ENCODE measurements at places on chromosomes 16 and 17.

DNA sequence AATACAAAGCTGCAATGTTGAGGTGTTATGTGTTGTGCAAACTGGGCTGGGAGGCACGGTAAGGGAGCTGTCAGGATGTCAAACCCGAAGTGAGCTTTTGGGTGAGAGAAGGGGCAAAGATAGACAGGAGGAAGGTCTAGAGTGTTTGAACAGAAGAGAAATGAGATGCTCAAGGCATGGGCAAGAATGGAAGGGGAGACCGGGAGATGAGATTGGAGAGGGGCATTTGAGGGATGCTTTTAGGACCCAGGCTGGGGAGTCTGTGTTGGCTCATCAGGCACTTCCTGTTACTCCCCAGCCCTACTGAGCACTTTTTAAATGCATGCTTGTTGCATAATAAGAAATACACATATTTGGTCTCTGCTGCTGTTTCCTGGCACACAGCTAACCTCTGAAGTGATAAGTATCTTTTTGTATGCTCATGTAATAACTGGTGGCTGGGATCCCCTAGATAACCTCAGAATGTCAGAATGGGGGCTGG, 13.7 kb downstream of the UNC45B start:
- no peak for DNase-seq

DNA sequence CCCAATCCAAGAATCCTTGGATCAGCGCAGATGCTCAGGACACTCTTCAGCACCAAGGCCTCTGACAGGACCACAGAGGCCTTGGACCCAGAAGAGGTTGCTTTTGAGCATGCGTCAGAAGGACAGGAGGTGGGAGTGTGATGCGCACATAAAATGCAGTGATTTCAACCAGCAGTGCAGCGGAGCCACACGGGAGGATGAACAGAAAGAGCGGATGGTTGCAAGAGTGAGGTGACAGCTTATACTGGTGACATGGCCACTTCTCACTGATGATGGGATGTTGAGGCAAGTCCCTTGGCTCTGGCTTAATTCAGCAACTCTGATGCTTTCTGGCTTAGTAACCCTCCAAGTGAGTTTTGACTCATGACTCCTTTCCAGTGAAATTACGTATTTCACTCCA, 25.2 kb upstream of the ERN1 start:
- no peak for DNase-seq

GRCh38 chr17:811051-811784, 29.1 kb downstream of the MRM3 start:
- no peak for DNase-seq

- DNase-seq: no peak
Observed at GRCh38 chr17:60079401-60080243, 901 bp upstream of the HEATR6 start.

- no peak for DNase-seq
Observed at GRCh38 chr16:52953215-52953614, 99.5 kb downstream of the CHD9NB start.

GRCh38 chr17:64128787-64129514, 993 bp downstream of the ERN1 start:
- DNase-seq: no peak

- no peak for DNase-seq
Observed at GRCh38 chr17:61076621-61077031, 323.0 kb upstream of the TBX2 start.

GRCh38 chr17:14902297-14902696, 362.8 kb downstream of the PMP22 start:
- DNase-seq: no peak

DNA sequence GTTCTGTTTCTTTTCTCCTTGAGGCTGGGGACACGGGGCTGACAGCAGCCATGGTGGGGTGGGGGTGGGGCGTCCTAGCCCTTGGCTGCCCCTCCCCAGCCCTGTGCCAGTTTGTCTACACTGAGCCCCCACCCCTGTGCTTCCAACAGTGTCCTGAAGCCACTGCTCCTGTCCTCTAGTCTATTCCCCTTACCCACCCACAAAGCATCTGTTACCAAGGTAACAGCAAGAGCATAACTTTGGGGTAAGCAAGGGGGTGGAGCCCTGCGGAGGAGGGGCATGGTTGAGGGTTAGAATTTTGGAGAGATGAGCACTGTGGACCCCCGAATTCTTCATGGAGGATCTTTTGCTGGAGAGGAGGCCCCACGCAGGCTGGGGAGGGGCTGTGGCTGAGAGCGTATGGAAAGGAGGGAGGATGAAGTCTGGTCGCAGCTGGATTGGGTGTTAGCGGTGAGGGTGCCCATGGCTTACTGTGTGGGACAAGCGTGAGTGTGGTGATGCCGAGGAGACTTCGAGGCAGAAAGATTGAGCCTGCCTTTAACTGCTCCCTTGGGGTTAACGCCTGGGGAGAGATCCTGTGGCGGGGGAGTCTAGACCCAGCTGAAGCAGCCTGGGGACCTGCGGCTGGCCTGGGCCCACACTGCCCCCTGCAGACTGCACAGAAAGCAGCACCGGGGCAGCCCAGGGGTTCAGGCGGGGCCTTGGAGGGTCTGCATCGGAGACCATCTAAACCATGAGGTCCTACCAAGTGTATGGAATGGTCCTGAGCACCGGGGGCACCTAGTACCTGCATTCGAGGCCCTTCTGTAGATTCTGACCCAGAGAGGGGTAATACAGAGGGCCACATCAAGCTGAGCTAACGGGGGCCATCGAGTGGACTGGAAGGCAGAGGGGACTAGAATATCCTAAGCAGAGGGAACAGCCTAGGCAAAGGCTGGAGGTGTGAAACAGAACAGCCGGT, 6.1 kb upstream of the STAC2 start:
- DNase-seq: no peak

DNA sequence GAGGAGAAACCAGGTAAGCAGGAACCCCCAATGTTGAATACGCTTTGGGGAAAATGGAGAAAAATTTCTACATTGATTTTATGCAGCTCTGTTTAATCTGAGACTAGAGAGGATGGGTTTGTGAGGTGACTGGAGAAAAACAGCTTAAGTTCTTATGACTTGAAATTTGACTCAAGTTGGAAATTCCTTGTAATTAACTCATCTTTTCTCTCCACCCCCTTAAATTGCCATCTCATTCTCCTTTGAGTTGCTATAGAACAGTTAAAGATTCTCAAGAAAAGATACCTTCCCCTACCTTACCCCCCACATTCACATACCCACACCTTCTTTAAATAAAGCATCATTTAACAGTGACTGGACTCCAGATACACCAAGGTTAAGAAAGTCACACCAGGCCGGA, 24.2 kb downstream of the ZNRF1 start:
- DNase-seq: no peak

DNA sequence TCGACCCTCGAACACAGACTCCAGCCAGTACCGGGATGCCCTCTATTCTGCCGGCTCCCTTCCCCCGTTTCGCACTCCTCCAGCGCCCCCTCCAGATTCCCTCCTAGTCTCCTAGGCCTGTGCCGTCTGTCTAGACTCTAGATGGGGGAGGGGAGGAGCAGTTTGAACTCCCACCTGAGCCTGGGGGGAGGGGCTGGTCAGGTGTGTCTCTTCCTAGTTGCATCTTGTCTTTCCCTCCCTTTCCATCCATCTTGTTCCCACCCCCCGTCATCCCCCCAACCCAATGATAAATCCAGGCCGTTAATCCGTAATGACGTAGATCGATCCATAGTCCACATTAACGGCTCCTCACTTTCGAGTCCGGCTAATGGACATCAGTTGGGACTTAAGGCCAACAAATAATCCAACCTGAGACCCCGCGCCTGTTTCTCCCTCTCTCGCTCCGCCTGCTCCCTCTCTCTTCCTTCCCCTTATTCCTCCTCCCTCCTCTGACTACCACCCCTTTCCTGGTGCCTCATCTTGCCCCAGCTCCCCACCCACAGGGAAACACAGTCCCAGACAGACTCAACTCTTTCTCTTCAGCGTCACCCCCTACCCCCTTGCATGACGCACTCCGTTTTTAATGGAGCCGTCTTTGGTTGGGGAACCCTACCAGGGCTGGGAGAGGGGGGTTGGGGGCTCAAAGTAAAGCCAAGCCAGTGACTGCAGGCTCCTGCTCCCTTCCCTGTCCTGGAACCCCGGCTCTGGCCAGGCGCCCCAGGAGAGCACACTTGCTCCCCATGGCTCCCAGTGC, 3.4 kb upstream of the HOXB5 start:
- DNase-seq: no peak

- DNase-seq: no peak
Observed at GRCh38 chr17:19410875-19411620, at the start of gene RNF112. RNF112 (plus strand) TSS chr17:19411232; CDS start chr17:19411409, 177 bp downstream.

DNA sequence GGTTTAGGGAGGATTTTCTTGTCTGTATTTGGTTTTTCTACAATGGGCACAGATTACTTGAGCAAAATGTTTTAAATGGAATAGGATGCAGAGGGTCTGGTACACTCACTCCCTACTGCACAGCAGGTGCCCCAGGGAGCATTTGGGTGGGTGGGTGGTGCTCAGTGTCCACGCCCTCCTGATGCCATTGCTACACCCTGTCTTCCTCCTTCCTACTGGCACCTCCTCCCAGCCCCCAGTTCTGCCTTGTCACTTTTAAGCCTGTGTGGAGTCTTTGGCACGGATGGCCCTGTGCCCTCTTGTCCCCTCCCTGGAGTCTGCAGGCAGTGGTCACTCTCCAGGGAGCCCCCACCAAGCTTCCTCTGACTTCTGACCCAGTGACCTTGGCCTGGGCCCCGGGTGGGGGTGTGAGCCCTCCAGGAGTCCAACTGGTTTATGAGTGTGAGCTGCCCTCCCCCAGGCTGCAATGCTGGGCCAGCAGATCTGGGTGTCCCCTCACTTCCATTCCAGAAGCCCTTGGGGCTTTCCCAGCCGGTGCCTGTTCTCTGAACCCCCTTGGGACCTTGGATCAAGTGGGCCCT, 15.5 kb downstream of the LLGL2 start:
- no peak for DNase-seq

- DNase-seq: no peak
Observed at GRCh38 chr16:68746951-68747350, 9.9 kb downstream of the CDH1 start.

DNA sequence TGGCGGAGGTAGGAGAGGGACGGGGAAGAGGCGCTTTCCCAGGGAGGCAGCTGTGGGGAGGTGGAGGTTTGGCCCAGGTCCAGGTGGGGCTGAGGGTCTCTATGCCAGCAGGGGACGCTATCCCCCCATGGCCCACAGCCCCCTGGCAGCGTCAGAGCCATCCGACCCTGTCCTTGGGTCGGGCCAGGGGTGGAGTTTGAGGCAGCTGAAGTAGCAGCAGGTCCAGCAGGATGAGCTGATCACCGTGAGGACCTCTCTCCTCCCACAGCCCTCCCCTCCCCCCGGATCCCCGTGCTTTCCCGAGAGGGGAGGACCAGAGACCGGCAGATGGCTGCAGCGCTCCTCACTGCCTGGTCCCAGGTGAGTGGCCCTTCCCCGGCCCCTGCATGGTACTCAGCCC, 3.2 kb downstream of the ZNF205 start:
- no peak for DNase-seq

- no peak for DNase-seq
Observed at GRCh38 chr17:51078009-51078592, 42.6 kb downstream of the SPAG9 start.

Data from cortex of kidney (tissue), 1 donor.